Neural crest cell (in vitro differentiated cells): ENCODE measurements at places on chromosomes 11 and 22. TPM values are rescaled to one million over a fixed set of nuclear protein-coding genes. Genes with fewer than 3 reads are reported as not detected.
A peak's percentile ranks its signal among the peaks of the same experiment; 100 is the strongest.

DNA sequence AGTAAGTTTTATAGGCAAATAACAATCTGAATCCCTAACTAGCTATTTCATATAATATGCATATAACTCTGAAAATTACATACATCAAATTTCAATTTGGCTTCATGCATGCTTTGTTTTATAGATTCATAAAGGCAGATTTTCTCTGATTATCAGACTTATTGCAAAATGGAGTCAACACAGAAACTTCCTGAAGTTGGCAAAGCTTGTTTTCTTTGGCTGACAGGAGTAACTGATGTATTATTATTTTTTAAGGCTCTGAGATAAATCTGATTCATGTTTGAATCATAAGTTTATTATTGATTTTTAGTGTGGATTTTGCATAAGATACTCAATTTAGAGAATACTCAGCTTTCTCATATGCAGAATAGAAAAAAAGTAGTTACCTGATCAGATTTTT, 356.3 kb upstream of the CCDC90B start:
- H3K27me3 ChIP-seq = peaks cover 2% of the 10 kb centered on the region
- no peak overlapping the region for H3K4me3 ChIP-seq
- H3K4me1 ChIP-seq = no peaks in the 10 kb centered on the region
- no peaks in the 10 kb centered on the region for H3K36me3 ChIP-seq
- no peak for DNase-seq
- H3K27ac ChIP-seq = no peak overlapping the region

DNA sequence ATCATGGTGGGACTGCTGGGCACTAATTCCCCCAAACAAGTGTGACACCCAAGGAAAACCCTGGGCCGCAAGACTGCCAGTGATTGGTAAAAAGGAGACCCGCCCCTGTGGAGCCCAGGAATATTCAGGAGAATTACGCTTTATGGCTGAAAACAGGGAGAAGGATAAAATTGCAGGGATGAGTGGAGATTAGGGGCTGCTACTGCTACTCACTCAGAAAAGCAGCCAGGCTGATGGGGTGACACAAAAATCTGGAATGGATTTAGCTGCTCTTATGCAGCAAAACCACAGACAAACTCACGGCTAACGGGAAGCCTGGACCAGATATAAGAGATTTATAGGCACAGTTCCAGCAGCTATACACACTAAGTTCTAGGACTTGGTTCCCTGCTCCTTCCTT, 4.4 kb upstream of the FBXO3 start:
- H3K27ac ChIP-seq = no peak overlapping the region
- peak overlapping the region; percentile 42 for H3K4me3 ChIP-seq
- no peak for DNase-seq
- H3K27me3 ChIP-seq = peaks cover 51% of the 10 kb centered on the region

Gene ZNF280A
- not detected in 2 replicates for total RNA-seq

Gene KCNK7
- total RNA-seq = 1.0 and 1.1 TPM in 2 replicates

DNA sequence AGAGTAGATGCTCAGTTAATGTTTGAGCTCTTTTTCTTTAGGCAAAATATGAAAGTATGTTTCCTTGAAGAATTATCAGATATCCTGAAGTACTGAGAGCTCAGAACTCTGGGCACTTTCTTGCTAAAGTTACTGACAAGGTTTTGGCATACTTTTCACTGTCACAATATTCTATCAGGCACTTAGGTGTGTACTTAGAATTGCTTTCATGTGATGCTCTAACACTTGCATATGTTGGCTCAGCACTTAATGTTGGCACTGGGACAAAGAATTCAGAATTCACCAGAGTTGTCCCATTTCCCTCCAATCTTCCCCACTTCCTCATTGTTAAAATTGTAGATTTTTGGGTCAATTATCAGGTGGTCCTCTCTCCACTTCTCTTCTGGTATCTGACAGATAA, 5.0 kb downstream of the MMP20 start:
- H3K4me1 ChIP-seq = peaks cover 10% of the 10 kb centered on the region
- H3K27ac ChIP-seq = no peak overlapping the region
- DNase-seq = no peak
- H3K4me3 ChIP-seq = no peak overlapping the region
- no peaks in the 10 kb centered on the region for H3K36me3 ChIP-seq

DNA sequence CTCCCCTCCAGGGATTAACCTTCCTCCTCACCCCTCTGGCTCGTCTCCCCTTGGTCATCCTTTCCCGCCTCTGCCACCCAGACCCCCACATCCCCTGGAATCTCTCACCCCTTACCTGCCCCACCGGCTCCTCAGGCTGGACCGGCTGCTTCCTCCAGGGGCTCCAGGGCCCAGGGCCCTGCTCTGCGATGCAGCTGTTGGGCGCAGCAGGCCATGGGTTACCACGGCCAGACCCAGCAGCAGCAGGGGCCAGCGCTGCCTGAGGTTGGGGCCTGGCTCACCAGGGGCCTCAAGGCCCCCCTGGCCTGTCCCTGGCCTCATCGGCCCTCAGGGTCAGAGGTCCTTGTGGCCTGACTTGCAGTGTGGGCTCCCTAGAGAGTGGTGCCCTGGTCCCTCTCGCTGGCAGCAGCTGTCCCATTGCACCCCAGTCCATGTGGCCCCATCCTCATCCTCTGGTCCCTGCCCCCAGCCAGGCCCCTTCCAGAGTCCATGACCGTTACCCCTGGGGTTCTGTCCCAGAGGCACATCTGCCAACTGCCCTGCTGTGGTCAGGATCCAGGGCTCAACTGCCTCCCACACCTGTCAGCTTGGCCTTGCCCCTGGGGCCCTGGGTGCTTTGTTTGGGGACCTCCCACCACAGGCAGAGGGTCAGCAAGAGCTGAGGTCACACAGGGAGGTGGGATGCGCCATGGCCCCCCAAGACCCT, at the start of gene IGLL1:
Gene IGLL1, minus strand, starts transcription at position 421 of the 706 bp plus-strand sequence. Its CDS starts 100 bp downstream, at position 321.
- no peaks in the 10 kb centered on the region for H3K36me3 ChIP-seq
- no peak within 1 kb of the TSS for H3K27ac ChIP-seq
- no peak within 1 kb of the TSS for H3K4me3 ChIP-seq
- H3K4me1 ChIP-seq = peaks cover 5% of the 10 kb centered on the region
- no peak for DNase-seq

- no peak overlapping the region for H3K27ac ChIP-seq
- no peaks in the 10 kb centered on the region for H3K36me3 ChIP-seq
- H3K4me3 ChIP-seq = no peak overlapping the region
- DNase-seq = no peak
- no peaks in the 10 kb centered on the region for H3K4me1 ChIP-seq
Observed at GRCh38 chr11:13249992-13250391, 27.6 kb upstream of the BMAL1 start.

GRCh38 chr11:91312541-91312940, 912.1 kb upstream of the FAT3 start:
- H3K4me1 ChIP-seq = no peaks in the 10 kb centered on the region
- H3K36me3 ChIP-seq = no peaks in the 10 kb centered on the region
- no peaks in the 10 kb centered on the region for H3K27me3 ChIP-seq
- H3K27ac ChIP-seq = no peak overlapping the region
- no peak overlapping the region for H3K4me3 ChIP-seq

Gene NPTXR
- total RNA-seq = 9.3 and 9.4 TPM in 2 replicates

Gene AASDHPPT
- total RNA-seq = 63.6 and 64.1 TPM in 2 replicates

- no peaks in the 10 kb centered on the region for H3K27me3 ChIP-seq
- H3K27ac ChIP-seq = peak overlapping the region; percentile 80
- peaks cover 7% of the 10 kb centered on the region for H3K36me3 ChIP-seq
- H3K4me3 ChIP-seq = no peak overlapping the region
Observed at GRCh38 chr11:36148701-36149100, 140.5 kb downstream of the COMMD9 start.

Gene KDELR3
- 5.1 and 5.3 TPM in 2 replicates for total RNA-seq

Gene GLB1L3
- total RNA-seq = 0.14 and 0.28 TPM in 2 replicates

DNA sequence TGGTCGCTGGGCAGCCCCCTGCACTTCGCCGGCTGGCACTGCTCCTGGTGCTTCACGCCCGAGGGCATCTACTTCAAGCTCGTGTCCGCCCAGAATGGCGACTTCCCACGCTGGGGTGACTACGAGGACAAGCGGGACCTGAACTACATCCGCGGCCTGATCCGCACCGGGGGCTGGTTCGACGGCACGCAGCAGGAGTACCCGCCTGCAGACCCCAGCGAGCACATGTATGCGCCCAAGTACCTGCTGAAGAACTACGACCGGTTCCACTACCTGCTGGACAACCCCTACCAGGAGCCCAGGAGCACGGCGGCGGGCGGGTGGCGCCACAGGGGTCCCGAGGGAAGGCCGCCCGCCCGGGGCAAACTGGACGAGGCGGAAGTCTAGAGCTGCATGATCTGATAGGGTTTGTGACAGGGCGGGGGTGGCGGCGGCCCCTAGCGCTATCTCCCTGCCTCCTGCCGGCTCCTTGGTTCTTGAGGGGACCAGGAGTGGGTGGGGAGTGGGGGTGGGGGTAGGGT, 13.5 kb upstream of the MIEF1 start:
- H3K27me3 ChIP-seq = no peaks in the 10 kb centered on the region
- peaks cover 6% of the 10 kb centered on the region for H3K4me1 ChIP-seq
- no peak overlapping the region for H3K27ac ChIP-seq
- H3K4me3 ChIP-seq = no peak overlapping the region

DNA sequence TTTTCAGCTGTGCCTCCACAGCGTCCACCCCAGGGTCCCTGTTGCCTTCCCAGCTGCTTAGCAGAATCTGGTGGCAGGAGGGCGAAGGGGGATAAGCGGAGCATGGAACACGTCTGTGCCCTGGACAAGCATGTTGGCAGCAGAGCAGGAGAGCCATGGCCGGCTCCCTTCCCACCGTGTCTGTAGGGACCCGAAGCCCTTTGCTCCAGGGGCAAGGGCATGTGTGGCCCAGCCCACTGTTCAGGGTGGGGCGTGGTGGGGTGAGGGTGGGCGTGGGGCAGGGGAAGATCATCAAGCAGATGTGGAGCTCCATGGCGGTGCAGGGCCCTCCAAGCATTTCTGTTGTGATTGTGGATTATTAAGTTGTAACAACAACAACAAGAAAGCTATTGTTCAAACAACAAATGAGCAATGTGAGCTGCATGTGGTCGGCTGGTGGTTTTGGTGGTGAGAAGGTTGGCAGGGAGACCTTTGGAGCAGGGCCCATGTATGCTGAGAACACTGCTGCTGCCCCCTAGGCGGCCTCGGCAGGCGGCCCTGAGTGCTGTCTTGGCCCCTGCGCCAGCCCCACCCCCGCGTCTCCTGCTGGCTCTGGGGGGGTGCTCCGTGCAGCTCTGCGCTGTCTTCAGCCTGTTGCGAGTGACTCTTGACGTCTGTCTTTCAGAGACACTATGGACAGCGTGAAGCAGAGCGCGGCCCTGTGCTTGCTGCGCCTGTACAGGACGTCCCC, 50.9 kb downstream of the AP2A2 start:
- no peak overlapping the region for H3K4me3 ChIP-seq
- DNase-seq = no peak
- H3K4me1 ChIP-seq = peaks cover 5% of the 10 kb centered on the region
- H3K27ac ChIP-seq = no peak overlapping the region

- DNase-seq = no peak
- H3K27ac ChIP-seq = no peak overlapping the region
- no peak overlapping the region for H3K4me3 ChIP-seq
- no peaks in the 10 kb centered on the region for H3K27me3 ChIP-seq
- no peaks in the 10 kb centered on the region for H3K4me1 ChIP-seq
- H3K36me3 ChIP-seq = no peaks in the 10 kb centered on the region
Observed at GRCh38 chr22:43847376-43848289, 14.7 kb downstream of the SULT4A1 start.

DNA sequence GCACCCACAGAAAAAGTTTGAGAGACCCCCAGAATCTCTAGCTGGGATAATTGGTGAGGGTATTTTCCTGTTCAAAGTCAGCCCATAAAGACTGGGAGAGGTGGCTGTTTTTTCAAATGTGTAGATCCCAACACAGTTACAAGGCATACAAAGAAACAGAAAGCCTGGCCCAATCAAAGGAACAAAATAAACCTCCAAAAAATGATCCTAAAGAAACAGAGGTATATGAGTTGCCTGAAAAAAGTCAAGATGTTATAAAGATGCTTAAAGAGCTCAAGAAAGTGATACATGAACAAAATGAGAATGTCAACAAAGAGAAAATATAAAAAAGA, 40.2 kb upstream of the MMP12 start:
- no peak overlapping the region for H3K27ac ChIP-seq
- H3K36me3 ChIP-seq = no peaks in the 10 kb centered on the region
- H3K4me1 ChIP-seq = no peaks in the 10 kb centered on the region
- no peak overlapping the region for H3K4me3 ChIP-seq
- no peaks in the 10 kb centered on the region for H3K27me3 ChIP-seq

DNA sequence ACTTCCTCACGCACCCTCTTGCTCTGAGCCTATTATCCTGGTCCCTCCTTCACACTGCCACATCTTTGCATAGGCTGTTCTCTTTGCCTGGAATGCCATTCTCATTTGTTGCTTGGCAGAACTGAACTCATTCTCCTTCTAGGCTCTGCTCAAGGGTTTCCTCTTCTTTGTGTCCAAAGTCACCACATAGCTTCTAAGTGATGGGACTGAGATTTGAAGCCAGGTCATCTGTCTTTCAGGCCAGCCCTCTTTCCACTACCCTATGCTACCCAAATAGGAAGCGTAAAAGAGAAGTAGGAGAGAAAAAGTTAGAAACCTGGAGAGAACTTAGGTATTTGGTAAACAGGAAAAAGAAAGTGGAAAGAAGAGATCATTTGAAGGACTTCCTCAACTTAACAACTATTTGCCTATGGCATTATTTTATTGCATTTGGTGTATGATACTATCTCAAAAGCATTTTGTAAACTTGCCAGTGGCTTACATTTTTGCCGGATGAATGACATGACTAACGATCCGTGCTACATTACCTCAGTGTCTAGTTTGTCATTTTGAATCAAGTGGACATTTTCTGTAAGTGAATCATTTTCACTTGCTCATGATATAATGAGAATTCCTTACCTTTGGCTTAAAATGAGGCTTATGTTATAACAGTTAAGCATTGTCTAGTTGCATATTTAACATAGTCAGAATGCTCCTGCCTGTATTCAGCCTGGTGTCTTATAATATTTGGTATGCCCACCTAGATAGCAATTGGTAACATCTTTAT, 18.5 kb downstream of the NF2 start:
- H3K4me3 ChIP-seq = no peak overlapping the region
- peaks cover 26% of the 10 kb centered on the region for H3K4me1 ChIP-seq
- no peaks in the 10 kb centered on the region for H3K36me3 ChIP-seq
- H3K27me3 ChIP-seq = no peaks in the 10 kb centered on the region
- no peak for DNase-seq

DNA sequence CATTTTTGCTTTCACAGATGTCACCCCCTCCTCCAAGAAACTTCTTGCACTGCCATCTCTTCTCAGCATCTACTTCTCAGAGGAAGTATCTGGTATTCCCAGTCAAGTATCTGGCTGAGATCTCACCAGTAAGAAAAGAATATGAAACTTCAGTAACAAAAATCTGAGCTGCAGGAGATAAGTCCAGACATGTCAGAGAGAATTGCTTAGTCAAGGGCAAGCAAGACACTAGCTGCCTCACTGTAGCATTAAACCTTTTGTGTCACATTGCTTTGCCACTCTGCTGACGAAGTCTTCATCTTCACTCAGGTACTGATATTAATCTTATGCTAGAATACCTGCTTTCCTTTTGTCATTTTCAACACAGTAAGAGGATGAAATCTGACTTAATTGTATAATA, 70.6 kb upstream of the ZC3H12C start:
- no peak overlapping the region for H3K4me3 ChIP-seq
- peaks cover 18% of the 10 kb centered on the region for H3K4me1 ChIP-seq
- no peak overlapping the region for H3K27ac ChIP-seq
- DNase-seq = no peak
- no peaks in the 10 kb centered on the region for H3K36me3 ChIP-seq
- no peaks in the 10 kb centered on the region for H3K27me3 ChIP-seq
